ENCODE measurements at places on chromosomes 6 and 20. TPM values are rescaled to one million over a fixed set of nuclear protein-coding genes. Genes with fewer than 3 reads are reported as not detected.

DNA sequence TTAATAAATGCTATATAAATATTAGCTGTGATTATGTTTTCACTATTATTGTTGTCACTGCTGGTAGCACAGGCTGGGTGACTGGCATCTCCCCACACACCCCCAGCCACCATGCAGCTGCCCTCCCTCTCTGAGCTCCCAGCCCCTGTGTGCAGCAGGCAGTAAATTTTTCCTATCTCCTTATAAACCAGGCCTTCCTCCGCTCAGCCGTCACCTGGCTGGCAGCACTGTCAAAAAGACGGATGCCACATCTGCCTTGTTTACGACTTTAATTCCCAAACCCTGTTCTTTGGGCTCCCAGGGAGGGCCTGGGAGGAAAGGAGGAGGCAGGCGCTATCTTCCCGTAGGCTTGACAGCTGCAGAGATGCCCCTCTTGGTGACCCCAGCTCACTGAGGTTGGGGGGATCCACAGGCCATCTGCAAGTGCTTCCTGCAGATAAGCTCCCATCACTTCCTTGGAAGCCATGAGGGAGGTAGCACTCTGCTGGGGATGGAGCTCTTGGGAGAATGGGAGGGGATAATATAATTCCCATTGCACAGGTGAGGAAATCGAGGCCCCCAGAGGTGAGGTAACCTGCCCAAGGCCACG lies 94.5 kb downstream of the GRM4 start:
- H3K4me3 ChIP-seq = no peak overlapping the region
- H3K27ac ChIP-seq = no peak overlapping the region
- H3K36me3 ChIP-seq = no peaks in the 10 kb centered on the region
- DNase-seq = no peak
- H3K27me3 ChIP-seq = peaks cover 8% of the 10 kb centered on the region

GRCh38 chr6:51928320-51928719 lies 159.1 kb downstream of the PKHD1 start:
- H3K27ac ChIP-seq = no peak overlapping the region
- H3K4me1 ChIP-seq = no peaks in the 10 kb centered on the region
- H3K36me3 ChIP-seq = no peaks in the 10 kb centered on the region
- H3K27me3 ChIP-seq = no peaks in the 10 kb centered on the region
- no peak for DNase-seq

- no peaks in the 10 kb centered on the region for H3K36me3 ChIP-seq
- H3K27me3 ChIP-seq = peaks cover 26% of the 10 kb centered on the region
- no peak overlapping the region for H3K27ac ChIP-seq
These were observed 76.2 kb downstream of the FAM229B start for GRCh38 chr6:112163295-112164257.

DNA sequence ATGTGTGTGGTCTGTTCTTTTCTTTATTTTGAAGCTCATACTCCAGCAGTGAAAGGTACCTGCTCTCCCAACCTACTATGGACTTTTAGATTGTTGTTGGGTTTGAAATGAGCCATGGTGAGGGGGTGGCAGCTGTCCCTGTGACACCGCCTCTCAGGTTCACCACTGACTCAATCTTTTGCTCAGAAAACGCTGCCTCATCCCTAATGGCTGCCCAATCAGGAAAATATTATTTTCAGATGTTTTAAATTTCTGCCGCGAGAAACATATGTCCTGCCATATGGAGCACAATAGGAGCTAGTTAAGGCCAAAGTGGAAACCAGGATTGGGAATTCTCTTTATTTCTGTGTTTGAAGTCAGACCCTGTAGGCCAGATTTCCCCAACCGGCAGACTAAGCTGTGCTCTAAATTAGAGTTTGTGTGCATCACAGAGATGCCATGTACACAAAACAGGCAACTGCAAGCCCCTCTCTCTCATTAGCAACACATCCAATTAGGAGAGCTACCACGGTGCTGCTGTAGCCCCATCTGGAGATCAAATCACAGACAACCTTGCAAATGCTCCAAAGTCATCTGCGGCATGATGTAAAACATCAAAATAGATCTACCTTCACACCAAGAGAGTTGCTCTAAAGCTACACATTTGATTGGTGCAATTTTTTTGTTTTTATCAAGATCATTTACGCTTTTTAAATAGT lies 144.1 kb upstream of the BACH2 start:
- no peaks in the 10 kb centered on the region for H3K27me3 ChIP-seq
- no peak overlapping the region for H3K4me3 ChIP-seq
- DNase-seq = no peak
- H3K4me1 ChIP-seq = no peaks in the 10 kb centered on the region
- H3K27ac ChIP-seq = no peak overlapping the region

DNA sequence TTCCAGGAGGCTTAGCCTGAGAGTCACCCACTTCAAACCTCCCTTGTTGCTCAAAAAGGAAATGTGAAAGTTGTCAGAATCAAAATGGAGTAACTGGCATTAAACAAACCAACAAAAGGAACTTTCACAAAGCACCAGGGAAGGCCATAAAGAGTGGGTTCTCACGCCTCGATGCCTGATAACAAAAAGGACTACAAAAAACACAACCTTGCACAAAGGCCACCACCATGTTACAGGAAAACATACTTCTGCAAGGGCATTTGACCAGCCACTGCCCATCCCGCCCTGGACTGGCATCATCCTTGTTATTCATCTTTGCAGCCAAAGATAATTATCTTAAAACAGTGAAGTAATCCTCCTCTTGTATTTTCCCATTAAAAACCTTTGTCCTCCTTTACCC lies 34.8 kb downstream of the RNASET2 start:
- no peaks in the 10 kb centered on the region for H3K4me1 ChIP-seq
- H3K36me3 ChIP-seq = no peaks in the 10 kb centered on the region
- H3K27ac ChIP-seq = no peak overlapping the region
- no peak overlapping the region for H3K4me3 ChIP-seq
- DNase-seq = no peak

The CCDC167 gene
- 17.8 TPM for total RNA-seq

The INSM1 gene
- total RNA-seq = 1.7 TPM

The ENPP4 gene
- 12.2 TPM for total RNA-seq
